Stimulated activated CD8-positive, alpha-beta memory T cell treated with anti-CD3 and anti-CD28 coated beads, Interleukin-7, amount 100 ng/mL, for 48 hours (primary cell): ENCODE measurements at places on chromosomes 5 and 9.

- no peak for DNase-seq
These were observed 132.1 kb upstream of the PPP1R26 start for GRCh38 chr9:135347461-135347860.

GRCh38 chr5:15367489-15367888 lies 132.5 kb upstream of the FBXL7 start:
- DNase-seq: no peak

DNA sequence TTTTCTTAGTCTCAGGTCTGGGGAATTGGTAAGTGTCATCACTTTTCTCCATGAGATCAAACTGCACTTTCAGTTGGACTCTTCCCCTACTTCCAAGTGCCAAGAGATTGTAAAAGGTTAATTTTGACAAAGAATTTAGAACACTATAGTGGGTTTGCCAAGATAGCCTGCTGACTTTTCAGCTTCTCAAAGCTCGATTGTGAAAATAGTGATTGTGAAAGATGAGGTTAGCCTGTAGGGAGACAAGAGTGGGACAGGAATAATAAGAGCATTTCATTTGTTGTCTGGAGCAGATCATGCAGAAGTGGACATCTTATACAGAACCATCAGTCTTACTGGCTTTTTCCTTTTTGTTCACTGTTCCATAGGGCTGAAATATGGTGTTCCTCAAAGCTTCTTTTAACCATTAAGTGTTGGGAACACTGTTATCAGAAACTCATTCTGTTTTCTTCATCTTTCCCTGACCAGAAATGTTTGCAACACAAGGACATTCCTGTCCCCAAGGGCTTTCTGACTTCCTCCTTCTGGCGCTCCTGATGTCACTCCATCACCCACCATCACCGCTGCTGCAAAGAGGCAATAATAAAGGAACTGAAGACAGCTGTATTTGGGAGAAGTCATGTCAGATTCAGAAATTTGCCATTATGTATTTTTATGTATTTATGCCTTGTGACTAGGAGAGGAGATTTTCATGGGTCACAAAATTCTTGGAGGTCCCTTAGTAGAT lies 11.6 kb upstream of the SPTAN1 start:
- no peak for DNase-seq

- no peak for DNase-seq
These were observed 57.8 kb upstream of the SPINK5 start for GRCh38 chr5:148005788-148006520.

- no peak for DNase-seq
These were observed 31.0 kb downstream of the UGT3A2 start for GRCh38 chr5:36035696-36036095.

GRCh38 chr5:116622375-116623050 lies 47.9 kb upstream of the SEMA6A start:
- no peak for DNase-seq

DNA sequence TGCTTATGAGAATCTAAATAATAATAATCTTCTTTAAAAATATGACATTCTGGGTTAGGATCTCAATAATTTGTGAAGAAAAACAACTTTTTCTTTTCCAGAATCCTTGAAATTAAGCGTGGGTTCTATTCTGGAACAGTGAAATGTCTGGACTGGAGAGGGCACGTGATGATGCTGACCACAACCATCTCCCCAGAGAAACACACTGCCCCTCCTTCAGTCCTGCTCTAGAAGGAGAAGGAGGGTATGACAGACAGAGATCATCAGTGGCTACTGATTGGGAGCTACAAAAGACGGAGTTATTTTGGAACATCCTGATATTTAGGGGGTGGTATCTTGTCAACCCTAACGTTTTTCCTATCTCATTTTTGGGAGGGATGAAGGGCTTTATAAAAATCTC lies 40.2 kb downstream of the MEF2C start:
- no peak for DNase-seq

DNA sequence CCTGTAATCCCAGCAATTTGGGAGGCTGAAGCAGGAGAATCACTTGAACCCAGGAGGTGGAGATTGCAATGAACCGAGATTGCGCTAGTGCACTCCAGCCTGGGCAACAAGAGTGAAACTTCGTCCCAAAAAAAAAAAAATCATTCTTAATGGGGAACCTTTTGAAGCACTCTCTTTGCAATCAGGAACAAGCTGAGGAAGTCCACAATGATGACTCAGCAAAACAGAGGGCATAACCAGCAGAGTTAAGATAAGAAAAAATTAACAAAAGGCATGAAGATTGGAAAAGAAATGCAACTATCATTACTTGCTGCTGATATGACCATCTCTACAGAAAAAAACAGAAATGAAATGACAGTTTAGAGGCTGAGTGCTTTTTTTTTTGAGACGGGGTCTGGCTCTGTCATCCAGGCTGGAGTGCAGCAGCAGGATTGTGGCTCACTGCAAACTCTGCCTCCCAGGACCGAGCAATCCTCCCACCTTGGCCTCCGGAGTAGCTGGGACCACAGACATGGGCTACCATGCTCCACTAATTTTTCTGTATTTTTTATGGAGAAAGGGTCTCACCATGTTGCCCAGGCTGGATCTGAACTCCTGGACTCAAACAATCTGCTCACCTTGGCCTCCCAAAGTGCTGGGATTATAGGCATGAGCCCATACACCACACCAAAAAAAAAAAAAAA lies 88.0 kb downstream of the FNBP1 start:
- no peak for DNase-seq

GRCh38 chr9:2489838-2490314 lies 131.7 kb upstream of the VLDLR start:
- no peak for DNase-seq

GRCh38 chr9:4844056-4844838 lies 51.5 kb downstream of the RCL1 start:
- DNase-seq: no peak

- no peak for DNase-seq
These were observed 9.8 kb downstream of the CEL start for GRCh38 chr9:133071484-133072150.

GRCh38 chr9:70504834-70505233 lies 90.4 kb upstream of the KLF9 start:
- DNase-seq: no peak

GRCh38 chr9:9913276-9913832 lies 699.4 kb downstream of the PTPRD start:
- DNase-seq: no peak

- DNase-seq: no peak
These were observed 2.1 kb upstream of the TPM2 start for GRCh38 chr9:35691757-35692301.

DNA sequence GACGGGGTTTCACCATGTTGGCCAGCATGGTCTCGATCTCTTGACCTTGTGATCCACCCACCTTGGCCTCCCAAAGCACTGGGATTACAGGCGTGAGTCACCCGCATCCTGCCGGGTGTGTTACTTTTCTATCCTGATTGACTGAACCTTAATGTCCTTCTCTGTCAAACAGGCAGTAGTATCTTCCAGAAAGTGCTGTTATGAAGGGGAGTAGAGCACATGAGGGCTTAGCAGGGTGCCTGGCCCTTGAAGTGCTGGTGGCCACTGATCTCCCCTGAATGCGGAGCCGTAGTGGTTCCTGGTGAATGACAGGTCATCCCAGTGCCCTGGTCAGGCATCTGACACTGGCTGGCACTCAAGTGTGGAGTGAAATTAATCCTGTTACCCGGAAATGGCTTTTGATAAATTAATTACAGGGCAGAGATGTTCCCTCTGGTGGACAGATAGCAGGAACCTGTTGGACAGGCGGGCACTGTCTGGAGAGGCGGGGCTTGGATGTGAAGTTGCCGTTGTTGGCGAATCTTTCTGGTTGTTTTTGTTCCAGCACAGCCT lies 28.4 kb downstream of the PRRC2B start:
- DNase-seq: no peak

DNA sequence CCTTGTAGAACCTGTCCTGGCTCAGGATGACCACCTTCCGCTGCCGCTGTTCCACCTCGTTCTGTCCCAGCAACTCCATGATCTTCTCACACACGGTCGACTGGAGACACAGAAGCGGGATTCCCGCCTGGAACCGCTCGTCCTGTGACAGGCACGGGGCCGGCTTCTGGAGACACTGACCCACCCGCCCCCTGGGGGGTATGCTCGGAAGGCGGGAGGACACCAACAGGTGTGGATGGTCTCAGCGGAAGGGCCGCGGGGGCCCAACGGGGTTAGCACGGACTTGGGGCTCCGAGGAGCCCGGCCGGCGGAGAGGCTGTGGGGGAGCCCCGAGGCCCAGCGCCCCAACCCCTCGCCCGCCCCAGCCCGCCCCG lies 530 bp downstream of the UCK1 start:
- no peak for DNase-seq

- DNase-seq: no peak
These were observed 16.7 kb downstream of the P4HA2 start for GRCh38 chr5:132210944-132211343.

GRCh38 chr5:56247592-56247991 lies 14.5 kb upstream of the ANKRD55 start:
- DNase-seq: no peak

DNA sequence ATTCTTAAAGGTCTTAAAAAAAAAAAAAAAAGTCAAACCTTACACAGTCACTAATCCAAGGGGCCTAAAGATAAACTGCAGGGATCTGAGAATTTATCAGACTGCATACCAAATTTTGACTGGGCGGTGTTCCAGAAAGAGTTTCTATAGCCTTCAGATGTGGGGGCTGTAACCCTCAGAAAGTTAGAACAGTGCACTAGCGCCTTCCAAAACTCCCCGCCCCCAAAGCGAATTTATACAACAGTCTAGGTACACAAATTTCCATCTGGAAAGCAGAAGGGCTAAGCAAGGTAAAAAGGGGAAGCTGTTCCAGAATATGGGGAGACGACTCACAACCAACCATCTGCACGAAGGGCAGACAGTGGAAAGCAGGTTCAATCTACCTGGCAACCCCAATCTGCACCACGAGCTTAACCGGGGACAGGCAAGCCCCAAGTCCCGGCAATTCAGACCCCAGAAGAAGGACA lies 813 bp downstream of the ERMP1 start:
- no peak for DNase-seq

- DNase-seq: no peak
These were observed 14.6 kb upstream of the F2RL1 start for GRCh38 chr5:76804266-76804665.

DNA sequence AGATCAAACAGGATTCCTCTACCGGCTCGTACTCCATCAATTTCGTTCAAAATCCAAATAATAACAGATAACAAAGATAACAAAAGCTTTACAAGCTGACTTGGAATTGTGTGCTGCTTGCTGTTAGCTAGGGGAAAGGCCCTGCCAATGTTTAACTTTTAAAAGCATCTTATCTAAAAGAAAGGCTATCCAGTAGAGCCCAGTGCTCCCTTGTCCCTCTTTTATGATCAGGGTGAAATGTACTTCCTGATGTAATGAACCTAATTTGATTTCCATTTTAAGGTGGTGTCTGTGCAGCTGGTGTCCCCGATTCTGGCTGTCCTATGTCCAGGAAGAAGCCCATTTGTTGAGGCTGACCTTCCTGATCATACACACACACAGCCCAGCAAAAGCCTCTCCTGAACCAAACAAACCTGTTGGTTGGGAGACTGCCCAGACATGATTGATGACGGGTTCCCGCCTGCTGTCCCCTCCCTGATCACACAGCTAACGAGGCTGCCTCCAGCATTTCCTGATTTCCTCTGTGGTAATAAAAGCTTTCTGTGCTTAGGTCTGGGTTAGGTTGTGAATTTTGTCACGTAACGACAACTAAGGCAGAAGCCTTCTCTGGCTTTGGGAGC lies 54.1 kb downstream of the PWWP2A start:
- DNase-seq: no peak

GRCh38 chr5:122315521-122315920 lies 3.5 kb downstream of the SNCAIP start:
- DNase-seq: no peak

GRCh38 chr9:32577316-32577715 lies 4.4 kb upstream of the NDUFB6 start:
- DNase-seq: no peak

- DNase-seq: no peak
These were observed 10.7 kb upstream of the DIPK1B start for GRCh38 chr9:136701668-136702053.

DNA sequence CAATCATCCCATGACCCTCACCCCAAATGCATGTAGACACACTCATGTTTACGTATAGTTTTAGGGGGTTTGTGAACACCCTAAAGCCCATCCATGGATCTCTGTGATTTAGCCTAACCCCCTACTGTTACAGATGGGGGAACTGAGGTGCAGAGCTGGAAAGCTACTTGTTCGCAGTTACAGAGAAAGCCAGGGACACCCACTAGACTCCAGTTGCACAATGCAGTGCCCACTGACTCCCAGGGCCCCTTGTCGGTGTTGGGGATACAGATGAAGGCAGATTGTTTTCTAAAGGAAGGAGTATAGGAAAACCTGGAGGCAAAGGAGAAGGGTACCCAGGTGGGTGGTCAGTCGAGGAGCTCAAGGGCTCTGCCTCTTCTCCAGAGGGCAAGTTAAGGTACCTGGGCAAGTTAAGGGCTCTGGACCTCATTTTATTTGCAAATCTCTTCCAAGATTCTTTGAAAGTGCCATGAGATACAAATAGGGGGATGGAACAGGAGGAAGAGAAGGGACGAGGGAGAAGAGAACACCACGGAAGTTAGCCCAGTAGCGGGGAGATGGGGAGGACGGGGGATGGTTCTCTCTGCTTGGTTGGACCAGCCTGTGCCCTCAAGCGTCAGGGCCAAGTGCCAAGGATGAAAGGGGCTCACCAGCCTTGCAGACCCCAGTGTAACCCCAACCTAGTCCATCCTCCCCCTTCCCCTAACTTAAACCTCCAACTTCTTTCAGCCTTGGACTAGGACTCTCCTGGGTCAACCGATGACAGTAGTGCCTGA lies 958 bp downstream of the MYOZ3 start:
- no peak for DNase-seq

- no peak for DNase-seq
These were observed 66.9 kb downstream of the TLR4 start for GRCh38 chr9:117771136-117771535.

DNA sequence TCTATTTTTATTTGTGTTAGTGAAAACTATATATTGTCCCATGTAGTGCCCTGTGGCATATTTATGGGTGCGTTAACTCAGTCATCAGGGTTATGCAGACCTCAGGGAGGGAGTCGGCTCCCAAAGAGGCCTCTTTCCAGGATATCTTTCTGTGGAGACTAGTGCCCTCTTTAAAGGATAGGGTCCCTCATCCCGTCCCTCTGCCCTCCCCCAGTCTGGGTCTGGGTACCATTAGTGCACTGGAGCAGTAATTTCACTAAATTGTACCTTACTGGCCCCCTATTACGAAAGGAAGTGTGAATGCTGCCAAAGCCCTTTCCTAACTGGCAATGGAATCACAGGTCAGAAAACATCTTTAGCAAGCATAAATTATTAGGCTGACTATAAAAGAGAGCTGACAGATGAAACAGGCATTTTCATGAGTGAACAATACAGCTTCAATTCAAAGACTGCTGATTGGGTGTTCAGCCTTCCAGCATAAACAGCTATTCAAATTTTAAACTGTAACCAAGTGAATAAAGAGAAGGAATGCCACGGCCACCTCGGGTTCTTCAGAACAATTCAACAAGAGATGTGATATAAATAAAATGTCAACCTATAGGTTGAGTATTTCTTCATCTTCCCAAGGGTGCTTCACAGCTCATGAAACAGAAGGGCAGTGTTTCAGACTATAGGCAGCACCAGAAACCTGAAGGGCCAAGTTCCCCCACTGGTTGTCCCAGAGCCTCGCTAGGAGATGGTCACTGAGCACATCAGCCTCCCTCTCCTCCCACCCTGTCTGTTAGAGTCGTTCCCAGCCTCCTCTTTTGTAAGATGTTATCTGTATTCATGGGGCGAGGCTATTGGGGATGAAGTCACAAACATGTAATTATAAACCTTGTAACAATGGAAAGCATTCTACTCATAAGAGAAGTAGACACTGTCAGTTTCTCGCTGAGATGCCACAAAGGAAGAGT lies 318.7 kb downstream of the TMEM161B start:
- DNase-seq: no peak

- DNase-seq: no peak
These were observed 4.7 kb upstream of the PTGR1 start for GRCh38 chr9:111604054-111604615.
